ENCODE measurements at places on chromosomes 1 and 21.

GRCh38 chr1:86640161-86640670 lies 64.2 kb upstream of the SH3GLB1 start:
- H3K4me1 ChIP-seq: no peaks in the 10 kb centered on the region
- H3K36me3 ChIP-seq: no peaks in the 10 kb centered on the region
- no peaks in the 10 kb centered on the region for H3K27me3 ChIP-seq
- DNase-seq: no peak

DNA sequence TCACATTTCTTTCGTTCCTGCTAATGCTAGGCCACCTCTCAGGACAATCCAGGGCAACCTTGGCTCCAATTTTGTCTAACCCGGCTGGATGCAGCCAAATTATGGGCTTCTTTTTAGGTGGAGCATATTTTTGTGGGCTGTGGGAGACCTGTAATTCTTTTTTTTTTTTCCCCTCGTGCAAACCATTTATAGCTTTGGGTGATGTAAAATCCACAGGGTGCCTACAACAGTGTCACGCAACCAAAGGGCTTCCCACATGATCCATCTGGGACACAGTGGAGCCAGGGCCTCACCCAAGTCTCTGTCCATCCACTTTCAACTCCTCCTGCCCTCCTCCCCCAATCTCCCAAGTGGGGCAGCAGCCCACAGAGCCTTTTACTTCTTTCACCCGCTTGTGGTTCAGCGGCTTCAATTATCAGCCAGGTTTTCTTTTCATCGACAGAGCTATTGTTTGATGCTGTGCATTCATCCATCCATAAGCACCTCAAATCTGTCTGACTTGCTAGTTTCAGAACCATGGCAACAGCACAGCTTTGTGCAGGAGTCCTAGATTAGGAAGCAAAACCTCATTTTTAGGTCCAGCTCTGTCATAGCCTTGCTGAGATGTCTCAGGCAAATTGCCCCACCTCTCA lies 10.0 kb upstream of the OVAAL start:
- no peak overlapping the region for H3K4me3 ChIP-seq
- H3K4me1 ChIP-seq: no peaks in the 10 kb centered on the region
- H3K36me3 ChIP-seq: no peaks in the 10 kb centered on the region
- no peak overlapping the region for H3K27ac ChIP-seq
- no peaks in the 10 kb centered on the region for H3K27me3 ChIP-seq
- DNase-seq: no peak

DNA sequence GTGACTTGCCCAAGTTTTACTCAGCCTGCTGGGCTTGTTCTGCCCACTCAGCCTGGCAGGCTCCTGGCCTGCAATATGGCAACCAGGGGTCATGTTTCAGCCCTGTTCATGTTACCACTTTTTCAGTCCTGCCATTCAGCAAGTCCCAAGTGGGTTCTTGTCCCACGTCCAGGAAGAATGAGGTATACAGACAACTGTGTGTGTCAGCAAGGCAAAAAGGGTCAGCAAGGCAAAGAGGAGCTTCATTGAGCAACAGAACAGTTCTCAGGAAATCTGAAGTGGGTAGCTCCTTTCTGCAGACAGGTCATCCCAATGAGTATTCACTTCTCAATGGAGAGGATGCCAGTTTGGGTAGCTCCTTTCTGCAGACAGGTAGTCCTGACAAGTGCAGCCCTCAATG lies 1233.3 kb upstream of the B3GALT2 start:
- no peaks in the 10 kb centered on the region for H3K4me1 ChIP-seq
- DNase-seq: no peak
- H3K27ac ChIP-seq: no peak overlapping the region
- no peaks in the 10 kb centered on the region for H3K36me3 ChIP-seq

GRCh38 chr1:102071451-102071850 lies 74.7 kb upstream of the OLFM3 start:
- no peaks in the 10 kb centered on the region for H3K4me1 ChIP-seq
- DNase-seq: no peak
- no peaks in the 10 kb centered on the region for H3K36me3 ChIP-seq
- no peak overlapping the region for H3K27ac ChIP-seq
- H3K27me3 ChIP-seq: no peaks in the 10 kb centered on the region
- H3K4me3 ChIP-seq: no peak overlapping the region

Data from large intestine (tissue), 12 donors.